ENCODE measurements at places on chromosomes 4 and X.

- DNase-seq = no peak
Measured at GRCh38 chr4:137641544-137641943, 109.2 kb upstream of the PCDH18 start.

GRCh38 chr4:10664408-10664807 lies 20.2 kb downstream of the CLNK start:
- DNase-seq = no peak

DNA sequence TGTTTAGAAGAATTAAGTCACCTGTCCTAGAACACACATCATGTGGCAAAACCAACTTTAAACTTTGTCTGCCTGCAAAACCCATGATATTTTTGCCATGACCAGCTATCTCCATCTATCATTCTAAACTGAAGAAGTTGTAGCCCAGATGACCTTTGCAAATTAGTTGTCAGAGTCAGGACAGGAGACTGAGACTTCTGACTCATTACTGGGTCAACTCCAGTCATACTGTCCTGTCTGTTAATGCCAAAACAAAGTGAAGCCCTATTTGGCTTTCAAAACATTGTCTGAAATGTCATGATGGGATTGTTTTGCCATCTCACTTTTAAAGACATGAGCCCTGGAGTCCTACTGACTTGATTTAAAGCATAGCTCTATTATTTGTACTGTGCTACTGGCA lies 365.7 kb upstream of the CPEB2 start:
- DNase-seq = no peak

GRCh38 chrX:8849945-8850344 lies 48.8 kb upstream of the FAM9A start:
- DNase-seq = no peak

GRCh38 chr4:103012551-103012950 lies 7.0 kb downstream of the SLC9B1 start:
- DNase-seq = no peak

Data from NCI-H1436 (cell line).